ENCODE measurements at places on chromosomes 6 and 20.

DNA sequence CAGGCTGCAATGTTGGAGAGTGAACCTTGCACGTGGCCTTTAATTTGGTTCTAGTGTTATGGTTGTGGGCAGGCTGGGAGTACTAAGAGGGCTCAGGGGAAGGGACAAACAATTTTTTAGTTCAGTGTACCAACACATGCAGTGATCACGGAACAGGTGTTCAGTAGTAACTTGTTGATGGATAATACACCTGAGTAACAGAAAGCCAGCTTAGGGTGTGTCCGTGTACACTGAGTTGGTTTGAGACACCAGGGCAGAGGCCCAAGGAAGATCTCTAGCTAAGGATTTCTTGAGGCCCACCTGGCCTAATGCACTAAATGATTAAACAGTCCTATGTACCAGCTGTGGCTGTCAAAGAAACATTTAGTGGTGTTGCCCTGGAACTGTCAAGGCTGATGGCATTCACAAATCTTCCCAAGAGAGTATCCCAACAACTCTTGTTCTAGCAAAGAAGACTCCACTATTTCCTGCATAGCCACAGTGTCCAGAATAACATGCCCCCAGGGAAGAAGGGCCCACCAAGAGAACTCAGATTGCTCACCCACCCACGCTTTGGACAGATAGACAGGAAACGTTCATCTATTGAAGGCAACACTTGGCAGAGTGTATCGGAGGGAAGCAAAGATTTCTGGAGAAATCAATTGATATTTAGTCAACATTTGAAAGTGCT is 60.0 kb downstream of the CD83 start:
- DNase-seq, result no peak

- no peak for DNase-seq
Measured at GRCh38 chr6:157726892-157727628, 96.0 kb upstream of the SNX9 start.

GRCh38 chr6:44567406-44567805 is 179.9 kb downstream of the CDC5L start:
- DNase-seq, result no peak

DNA sequence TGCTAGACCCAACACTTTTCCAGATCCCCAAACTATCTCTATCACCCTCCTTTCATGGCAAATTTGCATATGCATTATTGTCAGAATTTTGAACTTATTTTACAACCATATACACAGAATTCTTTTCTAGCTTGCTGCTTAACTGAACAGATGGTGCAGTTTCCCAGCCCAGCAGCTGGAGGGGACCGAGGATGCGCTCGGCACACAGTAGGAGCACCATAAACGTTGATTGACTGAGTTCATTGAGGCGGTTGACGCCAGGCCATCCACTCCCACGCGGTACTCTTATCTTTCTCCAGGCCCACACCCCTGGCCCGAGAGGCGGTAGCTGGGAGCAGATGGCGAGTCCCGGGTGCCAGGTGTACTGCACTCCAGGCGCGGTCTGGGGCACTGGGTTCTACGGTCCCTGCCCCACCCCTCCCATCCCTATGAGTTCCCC is 6.8 kb upstream of the SOX4 start:
- DNase-seq, result no peak

GRCh38 chr6:90918361-90918760 is 331.5 kb upstream of the MAP3K7 start:
- DNase-seq, result no peak

DNA sequence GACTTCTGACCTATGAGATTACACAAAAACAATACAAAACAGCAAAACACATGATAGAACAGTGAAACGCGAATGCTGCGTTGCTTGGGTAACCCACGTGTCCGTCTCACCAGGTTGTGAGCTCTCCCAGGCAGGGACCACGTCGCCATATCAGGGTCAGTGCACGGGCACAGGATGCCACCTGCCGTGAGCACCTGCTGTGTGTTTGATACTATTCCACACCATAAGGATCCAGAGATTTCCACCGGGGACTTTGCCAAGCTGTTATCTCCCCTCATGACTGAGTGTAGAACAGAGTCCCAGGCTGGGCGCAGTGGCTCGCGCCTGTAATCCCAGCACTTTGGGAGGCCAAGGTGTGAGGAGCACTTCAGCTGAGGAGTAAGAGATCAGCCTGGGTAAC is 288.0 kb downstream of the BMP7 start:
- no peak for DNase-seq

- DNase-seq, result peak; percentile 79
Measured at GRCh38 chr6:22147921-22148776, 148.7 kb downstream of the PRL start.

DNA sequence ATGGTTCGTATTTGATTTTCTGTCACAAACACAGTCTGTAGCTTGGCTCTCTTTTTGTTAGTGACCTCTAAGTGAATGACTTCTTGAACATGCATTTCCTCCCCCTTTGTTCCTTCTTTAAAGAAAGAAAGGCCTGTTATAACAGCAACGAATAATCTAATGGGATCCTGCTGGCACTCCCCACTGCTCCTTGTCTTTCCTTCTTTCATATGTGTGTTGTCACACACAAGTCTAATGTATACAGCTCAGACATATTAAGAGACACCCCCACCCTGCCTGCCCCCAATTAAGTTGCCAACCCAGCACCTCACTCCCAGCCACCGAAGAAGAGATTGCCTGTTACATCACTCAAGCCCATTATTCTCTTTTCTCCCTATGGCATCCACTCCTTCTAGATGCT is 4.9 kb upstream of the SAMD5 start:
- DNase-seq, result no peak

DNA sequence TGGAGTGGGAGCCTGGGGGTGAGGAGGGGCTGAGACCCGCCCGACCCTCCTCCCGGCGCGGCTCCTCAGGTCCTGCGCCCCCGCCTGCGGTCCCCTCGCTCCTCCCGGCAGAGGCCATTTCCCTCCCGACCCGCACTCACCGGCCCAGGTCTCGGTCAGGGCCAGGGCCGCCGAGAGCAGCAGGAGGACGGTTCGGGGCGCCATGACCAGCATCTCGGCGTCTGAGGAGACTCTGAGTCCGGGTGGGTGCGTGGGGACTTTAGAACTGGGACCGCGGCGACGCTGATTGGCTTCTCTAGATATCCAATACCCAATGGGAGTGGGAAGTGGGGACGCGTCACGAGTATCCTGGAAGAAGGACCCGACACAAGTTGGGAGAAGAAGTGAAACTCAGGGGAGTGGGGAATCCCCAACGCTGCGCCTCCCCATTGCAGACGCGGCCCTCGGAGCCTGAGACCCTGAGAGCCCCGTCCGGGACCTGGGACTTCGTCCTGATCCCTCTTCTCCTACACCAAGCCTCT is at the start of gene HLA-B:
Gene HLA-B (minus strand): TSS at position 234 of the 521 bp plus-strand sequence. CDS start 21 bp downstream, at position 213.
- peak; percentile 47 for DNase-seq

DNA sequence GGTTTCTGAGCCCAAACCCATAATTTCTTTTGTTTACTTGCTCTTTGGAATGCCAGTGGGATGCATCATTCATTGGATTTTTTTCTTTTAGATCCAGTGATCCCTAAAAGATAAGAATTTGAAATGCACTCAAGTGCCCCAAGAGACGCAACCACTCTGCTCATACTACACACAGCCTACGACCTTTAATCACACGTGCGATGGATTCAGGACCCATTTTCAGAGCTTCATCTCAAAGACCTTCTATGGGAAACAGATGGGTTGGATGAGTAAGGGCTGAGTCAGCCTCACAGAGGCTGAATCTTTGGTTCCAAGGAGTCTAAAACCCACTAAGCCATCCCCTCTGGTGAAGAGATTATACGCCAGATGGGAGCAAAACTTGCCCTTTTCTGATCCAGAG is 265.5 kb upstream of the EXOC2 start:
- no peak for DNase-seq

DNA sequence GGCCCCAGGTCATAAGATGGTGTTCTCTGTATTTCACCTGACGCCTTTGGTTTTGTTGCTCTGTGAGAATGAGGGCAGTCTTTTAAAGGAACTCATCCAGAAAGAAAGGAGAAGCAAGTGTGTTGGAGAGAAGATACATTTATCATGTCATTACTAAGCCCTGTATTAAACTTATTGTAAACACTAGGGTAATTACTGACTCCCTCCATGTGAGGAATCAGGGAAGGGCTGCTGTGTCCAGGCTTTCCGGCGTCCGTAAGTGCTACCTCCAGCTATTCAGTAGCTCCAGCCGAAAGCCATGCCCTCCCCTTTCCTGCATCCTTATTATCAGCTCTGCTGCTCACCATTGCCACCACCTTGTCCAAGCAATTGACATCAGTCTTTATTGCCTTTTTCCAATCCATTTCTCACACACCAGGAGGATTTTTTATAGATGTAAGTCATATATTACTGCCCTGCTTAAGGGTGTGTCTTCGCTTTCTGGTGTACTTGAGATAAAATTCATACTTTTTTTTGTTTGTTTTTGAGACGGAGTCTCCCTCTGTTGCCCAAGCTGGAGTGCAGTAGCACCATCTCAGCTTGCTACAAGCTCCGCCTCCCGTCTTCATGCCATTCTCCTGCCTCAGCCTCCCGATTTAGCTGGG is 94.7 kb downstream of the RPP40 start:
- no peak for DNase-seq

DNA sequence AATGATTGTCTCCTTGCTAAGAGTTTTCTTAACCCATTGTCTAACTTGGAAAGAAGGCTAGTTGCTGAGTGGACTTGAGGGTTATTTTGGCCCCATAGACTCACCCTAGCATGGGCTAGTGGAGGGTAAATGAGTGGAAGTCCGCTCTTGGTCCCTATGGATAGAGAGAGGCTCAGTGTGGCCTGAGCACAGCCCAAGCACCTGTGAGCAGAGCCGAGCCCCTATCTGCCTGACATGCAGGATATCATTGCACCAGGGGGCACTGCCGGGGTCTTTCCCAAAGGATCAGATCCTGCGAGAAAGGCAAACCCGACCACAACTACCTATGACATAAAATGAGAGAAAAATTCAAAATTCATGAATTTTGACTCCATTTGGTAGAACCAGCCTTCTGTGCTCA is 70.6 kb upstream of the GGTLC1 start:
- no peak for DNase-seq

- DNase-seq, result no peak
Measured at GRCh38 chr6:134517145-134517658, 199.3 kb upstream of the SGK1 start.

DNA sequence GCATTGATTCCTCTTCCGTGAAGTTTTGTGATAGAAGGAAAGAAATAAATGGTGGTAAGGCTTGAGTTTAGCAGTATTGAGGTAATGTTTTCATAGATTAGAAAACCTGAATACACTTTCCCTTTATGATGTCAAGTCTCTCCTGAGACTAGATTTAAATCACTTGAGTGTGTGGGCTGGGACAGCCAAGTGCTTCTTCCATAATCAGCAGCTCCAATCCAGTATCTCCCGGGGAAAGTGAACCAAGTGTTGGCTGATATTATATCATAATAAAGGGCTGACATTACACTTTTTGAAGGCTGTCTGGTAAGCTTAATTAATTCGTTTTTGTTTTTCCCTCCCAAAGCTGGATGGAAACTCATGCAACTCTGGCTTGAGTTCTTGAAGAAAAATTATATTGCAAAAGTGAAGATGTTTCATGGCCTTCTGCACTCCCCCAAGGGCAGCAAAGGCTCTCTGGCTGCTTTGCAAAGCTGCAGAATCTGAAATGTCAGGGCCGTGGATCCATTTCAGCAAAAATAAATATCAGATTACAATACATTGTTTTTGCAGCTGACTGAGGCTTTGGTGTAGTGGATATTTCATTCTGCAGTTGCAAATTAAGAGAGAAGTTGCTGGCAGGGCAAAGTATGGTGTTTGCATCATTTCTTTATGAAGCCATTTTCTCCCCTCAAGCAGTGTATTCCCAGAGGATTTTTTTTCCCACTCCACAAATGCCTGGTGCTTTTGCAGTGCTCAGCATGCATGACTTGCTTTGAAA is 101.2 kb downstream of the MKKS start:
- no peak for DNase-seq

- DNase-seq, result no peak
Measured at GRCh38 chr6:100712997-100713396, 168.1 kb downstream of the ASCC3 start.

DNA sequence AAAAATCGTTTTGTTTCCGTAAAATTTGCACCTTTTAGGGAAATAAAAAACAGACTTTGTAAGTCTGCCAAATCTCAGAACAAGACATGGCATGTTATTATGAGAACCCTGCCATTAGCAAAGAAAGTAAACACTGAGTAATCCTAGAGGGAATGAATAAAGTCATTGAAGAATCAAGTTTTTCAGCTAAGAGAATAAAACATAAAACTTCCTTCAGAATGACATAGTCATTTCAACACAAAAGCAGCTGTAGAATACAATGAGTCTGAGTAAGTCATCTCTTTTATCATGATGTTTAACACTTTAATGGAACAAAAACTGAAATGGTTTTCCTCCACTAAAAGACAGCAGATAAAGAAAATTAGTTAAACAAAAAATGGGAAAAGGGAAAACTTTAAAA is 10.3 kb upstream of the DST start:
- no peak for DNase-seq
